ENCODE measurements at places on chromosomes 12 and 14.

- no peak for DNase-seq
Measured at GRCh38 chr12:88934163-88934747, 354.0 kb upstream of the KITLG start.

GRCh38 chr12:50706606-50707005, 57.3 kb upstream of the ATF1 start:
- no peak for DNase-seq

DNA sequence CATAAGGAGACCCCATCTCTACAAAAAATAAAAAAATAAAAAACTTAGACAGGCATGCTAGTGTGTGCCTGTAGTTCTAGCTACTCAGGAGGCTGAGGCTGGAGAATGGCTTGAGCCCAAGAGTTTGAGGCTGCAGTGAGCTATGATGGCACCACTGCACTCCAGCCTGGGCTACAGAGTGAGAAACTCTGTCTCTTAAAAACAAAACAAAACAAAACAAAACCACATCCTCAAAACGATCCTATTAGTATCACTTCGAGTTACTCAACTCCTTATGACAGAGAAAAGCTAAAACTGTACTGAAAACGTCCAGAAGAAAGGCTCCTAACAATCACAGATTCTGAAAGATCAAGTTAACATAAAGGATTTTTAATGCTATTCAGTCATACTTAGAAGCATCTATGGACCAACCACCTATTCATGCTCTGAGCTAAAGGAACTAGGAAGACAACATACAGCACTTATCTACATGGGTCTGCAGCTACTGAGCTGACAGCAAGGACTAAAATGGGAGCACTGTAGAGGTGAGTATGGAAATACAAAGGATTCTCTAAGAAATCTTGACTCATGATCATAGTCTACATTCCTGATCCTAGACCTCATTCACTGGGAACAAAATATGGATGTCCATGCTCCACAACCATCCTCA, 75.3 kb upstream of the DUSP6 start:
- no peak for DNase-seq

DNA sequence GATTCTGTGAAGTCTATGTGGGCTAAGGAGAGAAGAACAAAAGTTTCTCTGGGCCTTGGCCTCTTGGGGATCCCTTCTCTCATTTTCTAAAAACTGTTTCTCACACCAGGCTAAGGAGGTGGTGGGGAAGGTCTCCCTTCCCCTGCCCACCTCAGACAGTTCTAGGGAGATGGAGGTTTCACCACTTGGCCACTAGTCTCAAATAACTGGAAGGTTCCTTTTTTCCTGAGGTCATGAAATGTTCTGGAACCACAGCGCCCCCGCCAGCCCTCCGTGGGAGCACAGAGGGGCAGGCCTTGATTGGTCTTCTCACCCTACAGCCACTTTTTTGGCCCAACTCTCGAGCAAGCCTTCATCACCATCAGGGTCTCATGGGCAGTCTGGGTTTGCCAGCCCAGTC, 12.6 kb downstream of the C12orf43 start:
- no peak for DNase-seq

GRCh38 chr14:84312551-84312950, 1217.4 kb upstream of the FLRT2 start:
- no peak for DNase-seq

GRCh38 chr14:96274543-96274942, 18.5 kb downstream of the BDKRB1 start:
- no peak for DNase-seq

GRCh38 chr14:90518941-90519256, 122.1 kb downstream of the CALM1 start:
- DNase-seq: peak; percentile 29

GRCh38 chr14:76936483-76936882, 92.0 kb downstream of the IRF2BPL start:
- no peak for DNase-seq

DNA sequence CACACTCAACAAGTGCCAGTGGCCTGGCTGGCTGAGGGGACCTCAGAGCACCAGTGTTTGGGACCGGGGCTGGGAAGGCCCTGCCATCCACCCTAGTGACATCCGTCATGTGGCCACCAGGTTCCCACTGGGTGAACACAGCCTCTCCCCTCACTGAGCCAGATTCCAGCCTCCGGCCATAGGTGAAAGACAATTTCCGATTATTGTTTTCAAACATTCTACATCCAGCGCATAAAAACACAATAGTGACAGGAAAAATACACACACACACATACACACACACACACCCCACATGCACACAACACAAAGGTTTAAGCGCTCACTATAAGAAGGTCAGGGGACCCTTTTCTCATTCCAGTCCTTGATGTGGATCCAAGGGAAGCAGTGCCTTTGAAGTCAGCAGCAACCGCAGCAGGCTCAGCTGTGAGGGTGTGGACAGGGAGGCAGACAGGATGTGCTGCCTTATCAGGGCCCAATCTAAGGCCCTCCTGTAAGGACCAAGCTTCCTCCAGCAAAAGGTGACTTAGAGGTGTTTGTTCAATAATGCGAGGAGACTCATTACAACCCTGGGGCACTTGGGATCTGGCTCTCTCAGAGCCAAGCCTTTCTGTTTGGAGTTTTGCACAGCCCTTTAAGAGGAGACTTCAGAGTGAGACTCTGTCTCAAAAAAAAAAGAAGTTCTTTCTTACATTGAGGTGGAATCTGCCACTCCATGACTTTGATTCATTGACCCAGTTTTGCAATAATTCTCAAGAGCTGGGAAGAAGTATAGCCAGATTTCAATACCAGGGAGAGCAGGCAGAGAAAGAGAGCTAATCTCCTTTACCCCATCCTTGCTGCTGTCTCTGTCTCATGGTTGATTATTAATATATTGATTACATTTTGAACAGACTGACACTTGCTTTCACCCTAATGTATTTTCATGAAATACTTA, 227.8 kb downstream of the ZFP36L1 start:
- no peak for DNase-seq

DNA sequence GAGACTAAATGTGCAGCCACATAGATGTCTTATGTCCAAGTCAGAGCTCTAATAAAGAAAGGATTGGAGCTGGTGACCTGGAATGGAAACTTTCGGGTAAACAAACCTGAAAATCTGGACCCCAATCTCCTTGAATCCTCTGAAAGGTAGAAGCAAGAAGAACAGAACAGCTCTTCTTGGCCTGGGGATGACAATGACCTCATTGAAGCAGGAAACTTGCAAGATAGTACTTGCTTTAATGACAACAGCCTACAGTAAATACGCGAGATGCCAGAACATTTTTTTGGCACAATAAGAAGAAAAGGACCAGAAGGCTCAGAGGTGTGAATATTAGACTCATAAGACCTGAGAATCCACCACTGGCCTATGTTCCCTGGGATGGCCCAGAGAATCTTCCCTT, 4.1 kb upstream of the PRIMA1 start:
- no peak for DNase-seq

- DNase-seq: no peak
Measured at GRCh38 chr12:5051334-5051733, 7.7 kb downstream of the KCNA5 start.

DNA sequence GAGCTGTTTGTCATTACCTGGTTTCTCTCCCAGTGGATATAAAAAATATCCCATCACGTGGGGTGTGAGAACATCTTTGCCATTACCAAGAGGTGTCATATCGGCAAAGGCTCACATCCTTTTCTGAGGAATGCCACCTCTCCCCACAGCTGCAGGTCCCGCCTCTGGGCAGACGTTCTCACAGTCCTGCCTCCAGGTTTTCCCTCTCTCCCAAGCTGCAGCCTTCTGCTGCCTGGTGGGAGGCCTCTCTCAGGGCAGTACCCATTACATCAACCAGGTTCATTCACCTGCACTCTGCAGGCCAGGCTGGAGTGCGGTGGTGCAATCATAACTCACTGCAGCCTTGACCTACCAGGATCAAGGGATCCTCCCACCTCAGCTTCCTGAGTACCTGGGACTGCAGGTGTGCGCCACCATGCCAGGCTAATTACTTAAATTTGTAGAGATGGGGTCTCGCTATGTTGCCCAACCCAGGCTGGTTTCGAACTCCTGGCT, 15.0 kb upstream of the TMEM119 start:
- no peak for DNase-seq

- no peak for DNase-seq
Measured at GRCh38 chr12:81168445-81168844, 90.6 kb downstream of the ACSS3 start.

- no peak for DNase-seq
Measured at GRCh38 chr14:74946659-74947281, 8.6 kb downstream of the PGF start.

DNA sequence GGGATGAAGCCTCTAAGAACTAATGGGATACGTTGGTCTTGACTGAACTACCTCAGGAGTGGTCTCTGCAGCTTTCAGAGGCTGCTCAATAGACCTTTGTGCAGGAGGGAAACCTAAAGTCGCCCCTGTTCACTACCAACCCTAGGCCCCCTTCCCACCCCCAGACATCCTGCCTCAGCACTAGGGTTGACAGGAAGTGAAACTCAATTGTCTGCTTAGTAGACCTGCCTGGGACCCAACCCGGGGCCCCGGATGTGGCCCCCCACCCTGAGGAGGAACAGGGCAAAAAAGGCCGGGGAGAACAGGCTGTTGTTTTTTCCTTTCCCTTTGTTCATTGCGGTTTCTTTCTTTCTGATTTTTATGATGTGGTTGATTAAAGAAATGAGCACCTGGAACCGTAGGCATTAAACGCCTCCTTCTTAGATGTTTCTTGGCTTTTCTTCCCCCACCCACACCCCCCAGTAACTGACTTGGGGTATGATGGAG, 1.6 kb upstream of the DGKA start:
- peak; percentile 84 for DNase-seq

DNA sequence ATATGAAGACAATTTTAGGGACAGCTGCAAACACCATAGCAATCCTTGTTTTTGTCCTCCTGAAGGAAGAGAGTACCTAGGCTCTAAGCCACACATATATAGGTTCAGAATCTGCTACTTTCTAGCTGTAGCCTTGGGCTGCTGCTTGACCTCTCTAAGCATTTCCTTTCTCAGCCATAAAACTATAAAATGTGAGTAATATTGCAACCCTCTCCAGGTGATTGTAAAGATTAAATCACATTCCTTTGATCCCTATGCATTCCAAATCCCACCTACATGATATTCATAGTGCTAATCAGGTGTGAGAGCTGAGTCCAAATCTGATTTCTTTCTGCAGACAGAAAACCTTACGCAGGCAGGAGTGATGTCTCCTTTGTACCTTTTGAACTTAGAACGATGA, 913.5 kb downstream of the VRK1 start:
- no peak for DNase-seq
